ENCODE measurements at places on chromosomes 4 and X.
A peak's percentile ranks its signal among the peaks of the same experiment; 100 is the strongest.

GRCh38 chr4:44016570-44017421, 431.8 kb downstream of the KCTD8 start:
- no peak for DNase-seq

DNA sequence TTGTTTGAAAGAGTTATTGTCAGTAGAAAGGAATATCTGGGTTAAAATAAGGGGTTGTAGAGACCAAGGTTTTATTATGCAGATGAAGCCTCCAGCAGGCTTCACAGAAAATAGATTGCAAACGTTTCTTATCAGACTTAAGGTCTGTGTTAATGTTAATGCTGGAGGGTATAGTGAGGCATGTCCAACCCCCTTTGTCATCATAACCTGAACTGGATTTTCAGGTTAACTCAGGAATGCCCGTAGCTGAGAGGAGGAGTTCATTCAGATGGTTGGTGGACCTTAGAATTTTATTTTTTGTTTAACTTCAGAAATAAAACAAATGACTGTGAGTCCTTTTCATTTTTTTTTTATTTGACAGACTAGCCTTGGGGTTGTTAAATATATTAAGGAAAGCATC, 354.1 kb downstream of the GPM6A start:
- no peak for DNase-seq

GRCh38 chr4:150240011-150240410, 161.8 kb downstream of the DCLK2 start:
- DNase-seq, result no peak

GRCh38 chrX:155632431-155633100, 19.8 kb upstream of the TMLHE start:
- no peak for DNase-seq

DNA sequence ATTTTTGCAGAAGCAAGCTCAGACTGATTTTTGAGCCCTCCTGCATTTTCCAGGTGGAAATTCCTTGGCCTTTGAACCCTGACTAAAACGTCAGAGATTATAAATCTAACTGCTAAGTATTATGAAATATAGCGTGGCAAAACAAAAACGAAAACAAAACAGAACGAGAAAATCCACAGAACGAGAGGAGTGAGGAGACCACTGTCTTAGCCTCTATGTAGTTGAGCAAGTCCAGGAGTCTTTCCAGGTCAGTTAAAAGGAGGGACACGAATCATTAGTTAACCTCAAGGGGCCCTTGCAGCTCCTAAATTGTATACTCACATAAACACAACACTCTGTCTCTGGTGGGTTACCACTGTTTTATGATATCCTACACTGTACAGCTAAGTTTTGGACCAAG, 80.2 kb downstream of the SYNPO2 start:
- DNase-seq, result no peak

GRCh38 chr4:80875642-80876041, 154.9 kb upstream of the BMP3 start:
- DNase-seq, result no peak

GRCh38 chr4:3851211-3851610, 85.0 kb downstream of the ADRA2C start:
- no peak for DNase-seq

GRCh38 chr4:100483796-100484195, 34.0 kb downstream of the EMCN start:
- no peak for DNase-seq

DNA sequence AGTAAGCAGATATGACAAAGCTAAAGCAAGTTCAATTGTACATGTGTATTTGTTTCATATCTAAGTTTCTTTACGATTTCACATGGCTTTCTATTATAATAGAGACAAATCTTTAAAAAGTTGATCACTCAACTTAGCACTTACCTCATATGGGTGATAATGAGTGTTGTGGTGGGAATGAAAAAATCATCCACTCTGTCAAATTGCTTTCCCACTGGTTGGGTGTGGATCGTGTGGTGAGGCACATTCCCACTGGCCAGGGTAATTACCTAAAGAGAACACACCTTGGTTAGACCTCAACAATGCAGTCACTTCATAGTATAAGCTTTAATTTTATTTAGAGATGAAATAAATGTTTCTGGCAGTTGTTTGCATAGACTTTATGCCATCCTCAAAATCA, 708.9 kb downstream of the FSTL5 start:
- no peak for DNase-seq

DNA sequence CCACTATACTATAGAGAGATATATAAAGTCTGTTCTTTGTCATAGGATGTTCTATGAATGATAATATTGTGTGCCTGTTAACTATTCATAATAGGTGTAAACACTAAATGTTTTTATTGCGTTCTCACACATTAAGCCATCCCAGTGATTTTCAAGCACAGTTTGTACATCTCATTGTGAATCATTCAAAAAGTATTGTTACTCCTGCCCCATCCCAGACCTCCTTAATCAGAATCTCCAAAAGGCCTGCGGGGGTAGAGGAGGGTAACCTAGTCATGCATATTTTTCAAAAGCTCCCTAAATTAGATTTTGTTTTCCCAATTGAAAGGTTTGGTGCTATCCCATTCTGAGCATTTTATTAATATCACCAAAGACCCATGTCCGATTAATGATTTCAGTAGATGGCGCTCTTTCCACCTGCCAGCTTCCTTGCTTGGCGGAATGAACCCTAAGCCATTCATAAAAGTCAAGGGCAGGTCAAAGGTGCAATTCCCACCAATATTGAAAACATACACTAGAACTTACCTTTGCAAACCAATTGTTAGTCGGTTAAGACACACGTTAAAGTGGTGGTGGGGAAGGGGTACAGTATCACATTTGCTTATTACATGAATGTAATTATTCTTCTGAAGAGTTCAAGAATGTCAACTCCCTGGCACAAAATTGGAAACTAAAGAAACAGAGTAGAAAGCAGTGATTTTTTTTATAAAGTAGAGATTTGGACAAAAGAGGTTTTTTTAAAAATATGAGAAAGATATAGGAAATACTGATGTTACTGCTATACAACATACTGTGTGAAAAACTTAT, 5.8 kb upstream of the TET2 start:
- peak; percentile 54 for DNase-seq

- peak; percentile 91 for DNase-seq
Measured at GRCh38 chr4:165112368-165113121, at the start of gene TMEM192. Gene TMEM192, minus strand, starts transcription at chr4:165112860. Its CDS starts 87 bp downstream, at chr4:165112773.

DNA sequence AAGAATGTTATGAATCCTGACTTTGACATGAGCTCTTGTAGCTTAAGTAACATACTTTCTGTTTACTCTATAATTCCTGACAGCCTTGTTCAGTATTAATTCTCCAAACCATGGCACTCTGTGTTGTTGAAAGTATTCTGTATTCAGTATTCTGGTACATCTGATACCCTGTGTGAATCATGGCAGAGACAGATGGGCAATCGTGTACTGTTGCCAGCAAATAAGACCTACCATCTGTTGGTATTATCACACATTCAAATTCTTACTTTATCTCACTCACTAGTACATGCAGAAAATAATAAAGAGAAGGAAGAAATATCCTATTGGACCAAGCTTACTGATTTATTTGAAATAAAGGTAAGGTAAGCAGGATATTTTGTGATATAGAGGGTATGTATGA, 7.9 kb downstream of the MBTPS2 start:
- DNase-seq, result no peak

DNA sequence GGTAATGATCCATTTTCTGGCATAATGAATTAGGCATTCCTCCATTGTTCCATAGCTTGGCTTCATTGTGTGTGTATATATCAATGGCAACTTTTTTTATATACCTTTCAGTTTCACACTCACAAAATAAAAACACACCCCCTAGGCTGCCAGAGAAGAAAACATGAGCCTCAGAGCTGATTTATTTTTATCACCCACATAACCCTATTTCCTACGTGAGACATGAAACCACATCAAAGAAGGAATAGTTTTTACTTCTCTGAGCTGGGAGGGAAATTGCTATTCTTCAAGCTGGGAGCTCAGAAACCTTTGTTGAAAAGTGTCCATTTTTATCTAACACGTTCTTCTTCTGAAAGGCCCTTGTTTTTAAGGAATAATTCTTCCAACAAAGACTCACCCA, 126.7 kb upstream of the RAI2 start:
- no peak for DNase-seq

DNA sequence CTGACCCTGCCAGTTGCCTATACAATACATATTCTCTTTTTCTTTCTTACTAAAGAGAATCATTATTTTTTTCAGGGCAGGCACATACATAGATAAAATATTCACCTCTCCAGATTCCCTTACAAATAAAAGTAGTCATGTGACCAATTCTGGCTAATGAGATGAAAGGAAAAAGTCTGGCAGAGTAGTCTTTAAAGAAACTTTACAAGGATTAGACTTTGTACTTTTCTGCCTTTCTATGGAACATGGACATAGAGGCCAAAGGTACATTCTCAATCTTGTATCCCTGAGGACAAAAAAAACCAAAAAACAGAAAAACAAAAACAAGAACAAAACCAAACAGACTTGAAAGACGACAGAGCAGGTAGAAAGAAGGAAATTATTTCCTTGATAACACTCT, 75.6 kb downstream of the DCK start:
- no peak for DNase-seq

DNA sequence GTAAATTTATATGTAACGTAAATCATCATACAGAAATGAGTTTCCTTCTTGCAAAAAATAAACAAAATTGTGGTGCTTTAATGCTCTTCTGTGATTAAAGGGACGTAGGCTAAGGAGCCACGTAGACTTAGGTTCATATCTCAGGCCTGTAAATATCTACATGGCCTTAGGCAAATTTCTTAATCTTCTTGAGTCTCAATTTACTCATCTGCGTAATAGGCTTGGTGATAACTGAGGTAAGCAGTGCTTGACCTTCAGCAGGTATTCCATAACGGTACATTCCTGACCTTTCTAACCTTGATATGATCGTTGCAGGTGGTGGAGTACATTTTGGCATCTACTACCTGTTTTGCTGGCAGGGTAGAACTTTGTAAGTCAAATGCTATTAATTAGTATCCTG, 65.2 kb upstream of the TLR3 start:
- no peak for DNase-seq
